NCI-H510A treated with DMSO at 0.1 percent for 48 hours (cell line): ENCODE measurements at places on chromosomes 7 and 10.

- DNase-seq, result no peak
Observed at GRCh38 chr10:129398711-129399141, 68.3 kb upstream of the MGMT start.

- no peak for DNase-seq
Observed at GRCh38 chr7:151394076-151395035, 15.5 kb downstream of the WDR86 start.

DNA sequence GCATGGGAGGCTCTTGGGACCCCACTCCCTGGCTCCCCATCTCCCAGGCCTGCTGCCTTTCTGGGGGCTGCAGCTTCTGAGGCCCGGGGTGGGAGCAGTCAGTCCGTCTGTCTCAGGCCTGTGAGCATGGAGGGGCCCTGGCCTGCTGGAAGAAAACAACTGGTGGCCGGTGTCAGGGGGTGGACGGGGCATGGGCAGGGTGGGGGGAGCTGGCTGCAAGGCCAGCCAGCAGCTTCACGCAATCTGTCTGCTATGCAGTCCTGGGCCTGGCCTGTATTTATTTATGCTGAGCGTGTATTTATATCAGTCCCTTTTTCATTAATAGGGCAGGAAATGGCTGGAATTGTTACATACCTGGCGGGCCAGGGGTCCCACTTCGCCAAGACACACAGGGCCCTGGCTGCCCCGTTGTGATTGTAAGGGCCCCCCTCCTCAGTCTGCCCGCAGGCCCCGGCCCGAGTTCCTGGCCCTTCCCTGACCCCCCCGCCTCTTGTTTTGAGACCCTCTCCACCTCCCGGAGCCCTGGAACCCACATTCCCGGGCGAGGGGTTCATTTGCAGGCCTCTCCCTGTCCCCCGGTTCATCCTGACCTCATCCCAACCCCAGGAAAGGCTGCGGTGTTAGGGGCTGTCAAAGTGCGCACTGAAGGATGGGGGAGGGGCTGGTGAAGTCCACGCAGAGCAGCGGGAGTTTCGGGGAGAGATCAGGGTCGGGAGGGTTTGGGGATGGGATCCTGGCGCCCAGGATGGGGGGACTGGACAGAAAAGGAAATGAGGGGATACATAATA is 8.2 kb downstream of the TMEM270 start:
- no peak for DNase-seq

- DNase-seq, result no peak
Observed at GRCh38 chr7:1024876-1025742, 19.2 kb upstream of the GPR146 start.

DNA sequence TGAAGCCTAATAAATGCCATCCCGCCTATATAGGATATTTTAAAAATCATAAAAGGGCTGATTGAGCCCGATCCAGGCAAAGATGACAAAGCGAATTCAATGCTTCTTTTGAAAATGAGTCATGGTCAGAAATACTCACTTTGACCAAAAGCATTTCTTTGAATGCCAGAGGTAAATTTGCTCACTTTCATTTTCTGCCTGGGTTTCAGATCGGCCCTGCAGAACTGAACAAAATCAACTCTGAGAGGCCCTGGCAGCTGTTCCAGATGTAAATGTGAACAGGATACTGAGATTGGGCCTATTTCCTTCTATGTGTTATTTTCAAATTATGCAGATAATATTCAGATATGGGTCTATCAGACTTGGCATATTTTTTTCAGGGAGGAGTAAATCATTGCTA is 114.8 kb upstream of the ARID5B start:
- no peak for DNase-seq

GRCh38 chr7:98227939-98228338 is 16.7 kb downstream of the BHLHA15 start:
- no peak for DNase-seq

- DNase-seq, result no peak
Observed at GRCh38 chr7:15507171-15507570, 54.6 kb downstream of the AGMO start.

DNA sequence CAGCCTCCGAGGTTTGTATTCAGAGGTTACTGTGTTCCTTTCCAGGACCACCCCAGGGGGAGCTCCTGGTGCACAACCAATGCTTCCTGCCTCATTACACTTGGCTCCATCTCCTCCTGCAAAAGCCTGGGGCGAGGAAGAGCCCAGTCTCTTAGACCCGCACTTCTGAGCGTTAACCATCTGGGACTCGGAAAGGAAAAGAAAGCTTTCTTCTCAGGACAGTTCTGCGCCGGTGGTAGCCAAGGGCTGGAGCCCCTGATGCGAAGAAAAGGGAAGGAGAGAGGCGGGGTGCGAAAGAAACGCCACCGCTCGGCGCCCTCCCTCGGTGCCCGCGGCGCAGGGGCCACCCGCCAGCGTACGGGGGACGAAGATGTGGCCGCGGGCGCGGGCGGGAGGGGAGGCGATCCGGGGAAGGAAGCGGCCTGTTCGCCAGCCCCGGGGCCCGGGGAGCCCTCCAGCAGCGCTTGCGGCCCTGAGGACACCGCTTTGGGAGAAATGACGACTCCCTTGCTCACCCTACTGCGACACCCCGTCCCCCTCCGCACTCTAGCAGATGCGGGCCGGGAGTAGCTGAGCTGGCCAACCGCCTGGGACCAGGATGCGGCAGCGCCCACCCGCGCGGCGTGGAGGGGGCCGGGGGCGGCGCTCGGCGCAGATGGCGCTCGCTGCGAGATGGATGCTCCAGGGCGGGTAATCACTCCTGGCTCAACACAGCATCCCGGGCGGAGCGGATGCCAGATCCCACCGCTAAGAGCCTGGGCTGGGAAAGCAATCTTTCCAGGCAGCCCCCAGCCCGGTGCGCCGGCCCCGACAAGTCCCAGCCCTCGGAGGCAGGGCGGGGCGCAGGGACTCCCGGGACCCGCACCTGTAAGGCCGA is 1.3 kb downstream of the NRCAM start:
- DNase-seq, result no peak

DNA sequence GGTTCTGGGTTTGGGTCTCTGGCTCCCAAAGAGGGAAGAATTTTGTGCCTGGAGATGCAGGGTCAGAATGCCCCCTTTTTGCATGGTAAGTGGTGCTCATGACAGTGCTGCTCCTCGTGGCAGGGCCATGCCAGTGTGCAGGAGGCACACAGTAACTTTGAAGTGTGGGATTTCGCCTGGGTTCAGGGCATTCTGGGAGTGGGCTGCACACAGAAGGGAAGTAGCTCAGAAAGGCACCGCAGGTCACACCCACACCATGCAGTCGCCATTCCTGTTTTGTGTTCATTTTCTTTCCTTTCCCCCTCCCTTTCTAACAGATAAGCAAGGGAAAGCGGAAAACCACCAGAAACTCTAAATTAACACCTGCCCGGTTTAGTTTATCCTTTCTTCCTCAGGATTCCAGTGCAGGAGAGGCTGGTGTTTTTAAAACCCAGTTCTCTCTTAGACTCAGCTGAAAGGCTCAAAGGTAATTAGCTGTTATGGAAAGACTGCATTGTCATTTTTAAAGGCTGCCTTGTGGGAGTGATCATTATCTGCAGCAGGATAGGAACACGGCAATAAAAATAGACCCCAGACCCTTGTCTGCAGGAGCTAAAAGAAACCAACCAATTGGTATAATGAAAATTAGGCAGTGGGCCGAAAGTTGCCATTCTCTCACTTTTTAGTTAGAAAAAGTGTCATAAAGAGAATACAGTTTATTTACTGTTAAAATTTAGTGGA is 50.2 kb downstream of the EEPD1 start:
- DNase-seq, result no peak

- peak; percentile 41 for DNase-seq
Observed at GRCh38 chr7:74175340-74175739, 1.2 kb downstream of the EIF4H start.

GRCh38 chr7:88256906-88257305 is 37.1 kb upstream of the SRI start:
- no peak for DNase-seq

- no peak for DNase-seq
Observed at GRCh38 chr10:63765126-63765525, 243.9 kb downstream of the REEP3 start.

DNA sequence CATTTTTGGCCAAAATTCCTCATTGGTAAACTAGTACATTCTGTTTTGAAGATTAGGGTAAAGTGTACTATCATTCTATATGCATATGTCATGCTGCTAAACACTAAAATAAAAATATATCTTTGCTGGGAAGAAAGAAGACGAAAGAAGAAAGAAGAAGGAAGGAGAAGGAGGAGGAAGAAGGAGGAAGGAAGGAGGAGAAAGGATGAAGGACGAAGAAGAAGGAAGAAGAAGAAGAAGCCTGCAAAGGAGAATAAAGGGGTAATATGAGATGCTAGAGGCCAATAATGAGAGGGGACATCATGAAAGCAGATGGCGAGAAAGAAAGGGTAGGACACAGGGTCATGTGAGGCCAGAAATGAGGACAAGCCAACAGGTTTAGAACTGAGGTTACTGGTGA is 8.0 kb downstream of the SLC25A13 start:
- DNase-seq, result no peak

GRCh38 chr10:71079761-71080380 is 132.5 kb upstream of the UNC5B start:
- DNase-seq, result no peak

GRCh38 chr10:75450644-75451640 is 19.5 kb downstream of the LRMDA start:
- no peak for DNase-seq

DNA sequence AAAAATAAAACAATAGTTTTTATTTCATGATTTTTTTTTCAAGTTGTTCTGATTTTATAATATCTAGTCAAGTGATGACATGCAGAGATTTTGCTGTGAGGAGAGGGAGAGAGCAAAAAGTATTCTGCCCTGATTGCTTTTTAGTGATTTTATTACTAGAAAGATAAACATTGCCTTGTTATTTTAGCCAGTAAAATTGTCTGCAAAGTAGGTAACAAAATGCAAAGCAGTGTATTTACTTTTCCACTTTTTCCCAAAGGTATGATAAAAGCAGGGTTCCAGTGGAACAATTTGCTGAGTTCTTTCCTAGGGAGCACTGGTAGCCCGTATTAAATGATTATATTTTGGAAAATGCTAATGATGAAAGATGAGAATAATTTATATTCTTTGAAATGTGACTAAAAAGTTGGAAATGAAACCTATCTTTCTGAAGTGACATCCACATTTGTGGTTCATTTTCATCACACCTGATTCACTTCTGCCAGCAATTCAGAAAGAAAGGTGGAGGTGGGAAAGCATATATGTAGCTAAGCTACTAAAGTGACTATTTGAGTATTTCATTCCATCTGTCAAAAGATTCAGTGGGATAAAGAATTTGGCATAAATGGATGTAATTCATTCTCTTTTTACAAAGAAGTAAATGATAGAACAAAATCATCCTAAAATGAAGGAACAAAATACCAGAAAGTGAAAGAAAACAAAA is 300.3 kb downstream of the ADK start:
- no peak for DNase-seq

GRCh38 chr10:95475827-95476468 is 85.2 kb downstream of the SORBS1 start:
- peak; percentile 55 for DNase-seq

GRCh38 chr7:27677912-27678612 is 15.4 kb upstream of the HIBADH start:
- DNase-seq, result no peak
